ENCODE measurements at places on chromosomes 2 and 18.

GRCh38 chr2:214796911-214797310, 12.6 kb downstream of the BARD1 start:
- DNase-seq = no peak

DNA sequence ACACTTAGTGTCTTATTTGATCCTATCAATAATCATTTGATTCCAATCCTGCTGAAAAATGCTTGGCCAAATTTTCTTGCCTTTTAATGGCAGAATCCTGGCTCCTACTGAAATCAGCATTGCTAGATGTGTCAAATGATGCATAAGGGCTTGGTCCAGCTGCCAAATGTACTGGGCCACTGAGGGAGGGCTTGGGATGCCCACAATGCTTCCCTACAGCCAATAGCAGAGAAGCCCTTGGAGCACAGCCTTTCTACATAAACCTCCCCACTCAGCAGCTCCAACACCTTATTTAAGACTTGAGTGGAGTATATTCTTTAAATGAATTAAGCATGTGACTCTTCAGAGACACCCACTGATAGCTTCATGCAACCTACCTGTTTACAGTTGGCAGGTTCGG, 3.6 kb downstream of the ALK start:
- no peak for DNase-seq

GRCh38 chr2:28949617-28950305, 31.3 kb upstream of the TOGARAM2 start:
- no peak for DNase-seq

DNA sequence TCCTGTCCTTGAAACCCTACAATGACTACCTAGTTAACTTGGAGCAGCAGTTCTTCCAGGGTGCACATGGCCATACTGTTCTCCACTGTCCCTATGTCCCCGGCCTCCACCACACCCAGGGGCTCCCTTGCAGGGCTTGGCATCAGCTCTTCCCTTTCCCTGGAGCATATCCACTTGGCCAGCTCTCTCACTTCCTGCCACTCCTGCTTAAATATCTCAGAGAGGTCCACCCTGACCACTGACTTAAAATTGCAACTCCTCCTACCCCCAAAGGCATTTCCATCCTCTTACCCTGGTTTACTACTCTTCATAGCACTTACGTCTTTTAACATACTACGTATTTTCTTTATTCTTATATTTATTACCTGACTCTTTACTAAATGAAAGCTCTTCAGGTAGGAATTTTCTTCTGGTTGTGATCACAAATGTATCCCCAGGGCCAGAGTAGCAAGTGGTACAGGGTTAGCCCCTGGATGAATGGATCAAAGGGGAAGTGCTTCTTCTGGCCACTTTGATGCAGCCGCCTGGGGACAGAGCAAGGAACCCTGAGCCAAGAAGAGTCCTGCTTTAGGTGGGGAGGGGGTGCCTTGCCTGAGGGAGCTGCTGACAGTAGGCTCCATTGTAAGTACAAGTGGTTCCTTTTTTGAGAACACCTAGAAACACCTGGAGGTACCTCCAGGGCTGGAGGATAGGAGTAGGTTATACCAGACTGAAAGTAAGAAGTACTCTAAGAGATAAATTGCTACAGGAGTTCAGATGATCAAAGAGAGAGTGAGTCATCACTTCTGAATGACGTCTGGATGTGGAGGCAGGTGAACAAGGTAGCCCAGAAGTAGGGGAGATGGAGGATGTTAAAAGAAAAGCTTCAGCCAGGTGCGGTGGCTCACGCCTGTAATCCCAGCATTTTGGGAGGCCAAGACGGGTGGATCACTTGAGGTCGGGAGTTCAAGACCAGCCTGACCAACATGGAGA, 82.2 kb downstream of the SOCS6 start:
- no peak for DNase-seq

GRCh38 chr2:158815658-158816057, 20.5 kb downstream of the DAPL1 start:
- DNase-seq = no peak

DNA sequence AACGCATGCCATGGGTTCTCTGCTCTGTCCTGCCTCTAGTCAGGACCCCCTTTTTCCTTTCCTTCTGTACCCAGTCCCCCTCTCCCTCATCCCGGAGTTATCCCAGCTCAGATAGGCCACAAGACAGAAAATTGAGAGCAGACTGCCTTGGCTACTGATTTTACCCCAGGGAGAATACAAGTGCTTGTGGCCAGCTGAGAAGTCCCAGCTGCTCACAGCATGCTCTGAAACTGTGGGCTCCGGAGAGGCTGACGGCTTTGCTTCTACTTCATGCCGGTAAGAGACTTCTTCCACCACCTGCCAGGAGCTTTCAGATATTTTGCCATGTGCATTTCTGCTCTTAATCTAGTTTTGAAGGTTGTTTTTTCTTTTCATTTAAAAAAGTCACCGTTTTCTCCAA, 20.0 kb upstream of the SIX2 start:
- no peak for DNase-seq

DNA sequence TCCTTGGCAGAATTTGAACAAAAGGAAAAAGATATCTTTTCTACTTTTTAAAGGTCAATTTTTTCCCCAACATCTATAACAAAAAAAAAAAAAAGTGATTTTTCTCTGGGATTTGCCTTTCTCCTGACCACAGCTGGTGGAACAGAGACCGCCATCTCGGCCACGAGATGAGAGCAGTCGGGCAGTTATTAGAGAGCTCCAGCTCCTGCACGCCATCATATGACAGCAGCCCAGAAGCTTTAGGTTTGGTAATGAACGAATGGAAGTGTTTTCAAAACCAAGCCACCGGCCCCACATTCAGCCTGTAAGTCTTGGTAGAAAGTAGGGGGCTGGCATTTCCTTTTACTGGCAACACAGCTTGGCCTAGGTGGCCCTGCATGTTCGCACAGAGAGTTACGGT, 94.9 kb upstream of the FZD7 start:
- DNase-seq = no peak

GRCh38 chr2:168300460-168300859, 53.1 kb upstream of the STK39 start:
- no peak for DNase-seq

DNA sequence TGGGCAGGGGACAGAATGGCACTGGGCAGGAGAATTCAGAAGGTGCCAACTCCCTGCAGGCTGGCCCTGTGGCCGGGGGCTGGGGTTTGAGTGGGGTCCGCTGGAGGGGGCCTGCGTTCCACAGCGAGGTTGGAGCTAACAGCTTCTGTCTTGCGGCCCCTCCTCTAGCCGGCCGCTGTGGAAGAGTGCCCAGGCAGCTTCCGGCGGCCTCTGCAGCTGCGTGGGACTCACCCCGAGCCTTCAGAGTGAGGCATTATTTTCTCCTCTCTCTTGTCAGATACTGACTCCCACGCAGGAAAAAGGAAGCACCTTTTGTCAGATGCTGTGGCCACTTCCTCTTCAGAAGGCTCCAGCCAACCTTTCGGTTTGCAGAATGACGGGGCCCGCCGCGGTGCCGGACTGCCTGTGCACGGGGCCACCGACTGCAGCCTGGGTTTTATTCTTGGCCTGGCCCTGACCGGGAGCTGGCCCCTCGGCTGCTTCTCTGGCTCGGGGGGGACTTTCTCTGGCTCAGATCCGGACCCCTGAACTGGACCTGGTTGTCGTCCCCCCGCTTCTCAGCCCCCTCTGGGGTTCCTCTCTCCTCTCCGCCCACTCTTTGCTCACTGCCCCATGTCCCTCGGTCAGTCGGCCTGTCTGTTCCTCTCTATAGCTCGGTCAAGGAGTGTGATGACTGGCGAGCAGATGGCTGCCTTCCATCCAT, 40.1 kb downstream of the ARHGAP25 start:
- no peak for DNase-seq

DNA sequence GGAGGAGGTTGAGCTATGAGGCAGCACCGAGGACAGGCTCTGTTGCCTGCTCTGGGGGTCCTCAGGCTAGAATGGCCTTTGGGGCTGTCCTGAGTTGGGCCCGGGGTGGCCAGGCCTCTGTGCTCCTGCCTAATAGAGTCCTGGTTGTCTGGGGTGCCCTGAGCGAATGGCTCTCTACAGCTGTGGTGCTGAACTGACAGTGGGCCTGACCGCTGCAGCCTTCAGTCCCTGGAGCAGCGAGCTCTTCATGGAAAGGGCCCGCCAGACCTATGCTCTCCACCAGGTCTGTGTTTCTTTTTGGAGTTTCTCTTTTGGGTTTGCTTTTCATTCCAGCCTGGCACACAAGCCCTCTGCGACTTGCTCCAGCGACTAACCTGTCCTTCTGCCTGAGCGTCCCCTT, 679.0 kb upstream of the RAB6C start:
- no peak for DNase-seq

GRCh38 chr2:240217431-240218301, 77.2 kb upstream of the OTOS start:
- DNase-seq = no peak

GRCh38 chr2:216574046-216574445, 59.2 kb upstream of the IGFBP2 start:
- DNase-seq = no peak

- DNase-seq = no peak
These were observed 222.9 kb upstream of the FN1 start for GRCh38 chr2:215658635-215659305.

GRCh38 chr2:47295131-47295980, 107.6 kb upstream of the MSH2 start:
- DNase-seq = no peak

GRCh38 chr2:17441790-17442189, 76.5 kb downstream of the RAD51AP2 start:
- no peak for DNase-seq

GRCh38 chr2:10284108-10284870, 18.4 kb upstream of the HPCAL1 start:
- DNase-seq = no peak

- no peak for DNase-seq
These were observed 24.3 kb downstream of the TRAPPC12 start for GRCh38 chr2:3403587-3404334.

DNA sequence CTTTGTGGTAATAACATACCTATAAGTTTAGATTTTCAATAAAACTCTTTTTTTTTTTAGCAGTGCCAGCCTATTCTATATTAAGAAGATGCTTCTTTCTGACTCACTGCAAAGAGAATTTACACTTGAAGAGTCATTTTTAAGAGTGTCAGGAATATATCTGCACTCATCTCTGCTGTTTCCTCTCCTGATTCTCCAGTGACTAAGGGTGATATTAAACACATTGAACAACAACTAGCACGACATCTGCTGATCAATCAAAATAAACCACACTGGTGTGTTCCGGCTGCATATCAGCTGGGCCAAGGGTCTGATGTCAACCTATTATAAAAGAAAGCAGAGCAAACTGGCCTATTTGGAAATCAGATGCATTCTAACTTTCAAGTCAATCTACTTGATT, 15.0 kb downstream of the RAB27B start:
- DNase-seq = no peak

GRCh38 chr2:134782792-134783191, 55.6 kb upstream of the ACMSD start:
- DNase-seq = no peak

DNA sequence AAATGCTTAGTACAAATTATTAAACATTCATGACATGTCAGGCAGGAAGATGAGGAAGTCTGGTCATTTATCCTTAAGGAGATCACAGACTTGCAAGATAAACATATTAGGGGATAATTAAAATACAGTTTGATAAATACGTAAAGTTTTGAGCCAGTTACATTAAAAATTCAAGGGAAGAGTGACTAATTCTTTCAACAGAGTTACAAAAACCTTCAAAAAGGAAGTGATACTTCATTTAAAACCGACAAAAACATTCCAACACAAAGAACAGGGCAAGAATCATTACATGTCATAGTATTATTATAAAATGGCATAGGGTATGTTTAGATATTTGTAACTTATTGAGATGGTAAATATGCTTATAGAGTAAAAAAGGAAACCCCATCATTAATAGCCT, 636.0 kb downstream of the NR4A2 start:
- DNase-seq = no peak

DNA sequence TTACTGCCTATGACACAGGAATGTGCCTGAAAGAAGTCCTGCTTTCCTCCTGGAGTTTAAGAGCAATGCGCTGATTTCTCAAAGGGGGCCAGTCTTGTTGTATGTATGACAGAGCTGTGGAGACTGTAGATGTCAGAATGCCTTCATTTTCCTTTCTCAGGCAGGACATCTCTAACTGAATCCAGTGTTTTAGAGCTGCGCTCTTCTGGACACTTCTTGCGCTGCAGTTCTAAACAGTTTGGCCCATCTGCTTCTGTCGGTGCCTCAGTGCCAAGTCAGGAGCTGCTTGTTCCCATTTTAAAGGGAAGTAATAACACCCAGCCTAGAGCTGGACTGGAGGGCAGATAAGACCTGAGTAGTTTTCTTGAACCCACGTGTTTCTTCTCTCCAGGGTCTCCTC, 91.4 kb downstream of the ESCO1 start:
- no peak for DNase-seq

DNA sequence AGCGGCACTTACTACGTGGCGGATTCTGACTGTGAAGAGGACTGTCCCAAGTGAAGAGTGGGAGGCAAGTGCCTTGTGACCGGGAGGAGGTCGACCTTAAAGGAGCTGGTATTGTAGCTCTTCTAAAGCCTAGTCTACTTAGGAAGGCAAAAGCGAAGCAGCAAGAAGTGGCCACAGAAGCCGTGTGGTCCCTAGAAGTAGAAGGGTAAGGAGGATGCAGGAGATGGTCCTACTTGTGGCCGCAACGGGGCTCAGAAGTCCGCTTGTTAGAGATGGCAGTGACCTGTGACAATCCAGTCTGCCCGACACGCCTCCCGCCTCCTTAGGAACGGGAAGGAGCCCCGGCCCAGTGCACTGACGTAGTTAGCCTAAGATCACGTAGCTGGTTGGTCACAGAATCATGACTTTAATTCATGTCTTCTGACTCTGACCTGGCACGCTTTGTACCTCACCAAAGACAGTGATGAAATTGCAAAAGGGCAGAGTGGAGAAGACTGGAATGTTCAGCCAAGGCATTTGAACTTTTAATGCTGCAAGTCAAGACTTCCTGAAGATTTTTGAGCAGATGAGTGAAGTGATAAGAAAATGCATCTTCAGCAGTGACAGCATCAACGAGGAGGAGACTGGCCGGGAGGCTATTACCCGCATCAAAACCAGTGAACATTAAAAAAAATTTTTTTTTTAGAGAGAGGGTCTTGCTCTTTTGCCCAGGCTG, 749 bp upstream of the EIF2AK3 start:
- peak; percentile 69 for DNase-seq

GRCh38 chr2:236607471-236608187, 38.0 kb downstream of the ACKR3 start:
- DNase-seq = no peak

DNA sequence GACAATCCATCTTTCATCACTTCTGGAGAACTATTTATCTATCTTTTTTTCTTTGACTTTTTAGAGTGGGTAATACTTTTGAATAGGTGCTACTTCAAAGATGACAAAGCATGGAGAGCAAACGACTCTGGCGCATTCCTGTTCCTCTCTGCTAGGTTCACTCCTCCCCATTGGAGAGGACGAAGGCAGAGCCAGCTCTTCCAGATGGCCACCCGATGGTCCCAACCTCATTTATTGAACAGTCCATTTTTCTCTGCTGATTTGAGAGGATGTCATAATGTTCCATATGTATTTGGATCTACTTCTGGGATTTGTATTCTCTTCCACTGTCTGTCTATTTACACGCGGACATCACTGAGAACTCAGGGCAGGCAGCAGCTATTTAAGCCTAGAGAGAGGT, 284.3 kb upstream of the CXCR4 start:
- DNase-seq = no peak

- no peak for DNase-seq
These were observed 208.4 kb downstream of the ZBTB7C start for GRCh38 chr18:48200631-48201336.

All from H54 (cell line).